RWPE2 (cell line): ENCODE measurements at places on chromosomes 7 and 10.

- DNase-seq: no peak
Measured at GRCh38 chr10:103199488-103199887, 6.4 kb upstream of the NT5C2 start.

- peak; percentile 64 for DNase-seq
Measured at GRCh38 chr7:28957064-28957750, 923 bp downstream of the TRIL start.

DNA sequence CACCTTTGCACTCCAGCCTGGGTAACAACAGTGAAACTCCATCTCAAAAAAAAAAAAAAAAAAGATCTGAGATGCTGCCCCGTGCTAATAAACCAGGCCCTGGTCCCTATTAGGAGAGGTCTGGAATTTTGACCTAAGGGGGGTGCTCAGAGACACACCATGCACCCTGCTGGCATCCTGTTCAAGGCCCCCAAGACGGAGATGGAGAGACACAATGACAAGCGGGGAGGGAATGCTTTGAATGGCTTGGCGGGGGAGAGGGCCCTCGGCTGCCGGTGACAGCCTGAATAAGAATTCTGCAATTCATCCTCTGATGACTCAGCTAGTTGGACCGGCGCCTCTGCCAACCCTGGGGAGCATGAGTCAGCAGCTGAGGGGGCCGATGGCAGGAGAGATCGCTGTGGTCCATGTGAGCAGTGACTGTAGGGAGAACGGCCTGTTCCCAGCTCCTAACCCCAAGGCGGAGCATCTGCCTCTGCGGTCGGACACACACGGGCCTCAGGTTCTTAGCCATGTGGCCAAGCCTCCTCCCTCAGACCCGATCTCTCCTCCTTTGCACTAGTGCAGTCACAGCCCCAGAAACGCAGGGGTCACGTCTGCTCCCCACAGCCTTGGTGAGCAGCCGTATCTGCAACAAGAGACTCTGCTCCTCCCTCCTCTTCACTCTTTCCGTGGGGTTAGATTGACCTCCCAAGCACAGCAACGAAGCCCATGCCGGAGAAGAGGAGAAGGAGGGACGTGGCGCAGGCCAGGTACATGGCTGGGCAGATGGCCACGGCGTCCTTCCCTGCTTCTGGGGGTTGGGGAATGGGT, 14.9 kb downstream of the TRIM56 start:
- peak; percentile 95 for DNase-seq

DNA sequence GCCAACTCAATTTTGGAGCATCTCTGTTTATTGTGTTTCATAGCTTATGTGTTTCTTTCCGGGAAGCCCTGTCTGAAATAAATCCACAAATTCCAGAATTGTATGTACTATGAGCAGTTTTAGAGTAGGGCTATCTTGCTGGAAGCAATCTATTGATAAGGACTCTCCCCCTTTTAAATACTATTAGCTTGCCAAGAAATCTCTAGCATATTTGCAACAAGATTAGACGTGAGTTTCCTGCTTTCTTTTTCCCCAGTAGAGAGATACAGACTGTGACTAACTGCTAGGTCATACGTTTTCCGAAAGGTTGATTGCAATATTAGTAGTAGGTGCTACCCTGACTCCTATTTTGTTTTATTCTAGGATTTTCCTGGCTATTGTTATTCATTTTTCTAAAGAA, 277.0 kb downstream of the MALRD1 start:
- no peak for DNase-seq

- DNase-seq: no peak
Measured at GRCh38 chr10:27188897-27189296, 33.7 kb downstream of the MASTL start.

- DNase-seq: no peak
Measured at GRCh38 chr7:72055426-72055825, 356.7 kb downstream of the CALN1 start.

GRCh38 chr7:45573661-45574415, at the start of gene ADCY1:
TSS of gene ADCY1 (plus strand) at chr7:45574368. CDS start at chr7:45574544, 176 bp downstream.
- DNase-seq: no peak

GRCh38 chr10:85151506-85151905, 823.1 kb downstream of the CCSER2 start:
- DNase-seq: no peak

DNA sequence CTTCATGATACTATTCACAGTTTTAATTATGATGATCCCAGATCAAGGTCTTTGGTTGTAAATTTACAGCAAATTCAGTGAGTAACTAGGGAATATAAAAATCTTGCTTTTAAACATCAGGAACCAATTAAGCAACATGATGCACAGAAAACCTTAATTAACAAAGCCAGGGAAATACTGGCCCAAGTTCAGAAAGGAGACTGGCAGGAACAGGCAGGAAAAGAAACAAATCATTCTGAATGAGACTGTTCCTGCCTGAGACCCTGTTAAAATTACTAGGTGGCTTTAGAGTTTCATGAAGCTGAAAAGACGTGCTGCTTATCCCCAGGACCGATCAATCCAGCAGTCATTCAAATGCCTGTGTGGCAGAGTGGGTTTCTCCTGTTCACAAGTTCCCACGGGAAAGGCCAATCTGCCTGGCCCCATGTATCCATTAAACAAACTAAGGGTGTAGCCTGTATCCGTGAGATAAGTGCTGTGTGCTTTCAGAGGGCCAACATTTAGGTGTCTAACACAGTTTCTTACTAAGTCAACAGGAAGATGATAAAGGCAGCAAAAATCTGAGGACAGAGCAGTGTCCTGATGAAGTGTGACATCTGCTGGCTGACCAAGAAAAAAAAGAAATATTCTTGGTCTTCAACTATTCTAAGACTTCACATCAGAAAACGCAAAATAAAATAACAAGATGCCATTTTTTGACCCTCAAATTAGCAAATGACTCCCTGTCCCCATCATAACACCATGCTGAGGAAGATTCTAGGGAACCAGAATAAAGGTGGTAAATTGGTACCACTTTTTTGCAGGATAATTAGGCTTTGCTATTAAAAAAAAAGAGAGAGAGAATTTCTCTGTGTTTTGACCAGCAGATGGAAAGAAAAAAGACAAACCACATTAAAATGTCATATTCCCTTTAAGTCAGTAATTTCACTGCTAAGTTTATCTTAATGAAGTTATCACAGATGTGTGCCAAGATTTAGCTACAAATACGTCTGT, 34.2 kb downstream of the PUS7 start:
- no peak for DNase-seq

GRCh38 chr10:120432209-120432608, 24.8 kb upstream of the PLPP4 start:
- DNase-seq: no peak

DNA sequence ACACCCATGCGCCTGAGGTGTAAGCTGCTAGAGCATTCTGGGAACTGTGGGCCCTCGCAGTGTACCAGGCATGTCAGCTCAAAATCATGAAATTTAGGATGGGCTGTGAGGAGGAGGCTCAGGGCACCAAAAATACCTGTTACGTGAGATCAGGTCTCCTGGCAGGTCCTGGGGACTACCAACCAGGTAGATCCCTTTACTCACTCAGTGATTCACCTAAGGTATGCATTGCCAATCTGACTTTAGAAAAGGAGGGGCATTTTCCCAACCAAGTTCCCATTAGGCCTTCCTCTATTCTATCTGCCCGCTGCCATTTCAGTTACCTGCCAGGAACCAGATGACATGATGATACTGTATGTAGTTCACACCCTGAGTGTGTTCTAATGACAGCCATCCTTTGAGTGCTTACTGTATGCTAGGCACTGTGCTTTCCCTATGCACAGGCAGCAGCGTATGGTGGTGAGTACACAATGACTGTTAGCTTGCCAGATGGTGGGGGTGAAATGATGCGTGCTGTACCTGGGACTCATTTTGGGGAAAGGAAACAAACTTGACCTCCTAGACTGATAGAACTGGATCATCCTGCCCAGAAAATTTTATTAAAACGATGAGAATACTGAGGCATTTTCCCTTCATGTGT, 62.0 kb downstream of the CFAP58 start:
- DNase-seq: no peak

GRCh38 chr10:22370320-22370719, 25.0 kb downstream of the SPAG6 start:
- no peak for DNase-seq

- DNase-seq: peak; percentile 41
Measured at GRCh38 chr7:44276571-44277221, 48.7 kb downstream of the CAMK2B start.

DNA sequence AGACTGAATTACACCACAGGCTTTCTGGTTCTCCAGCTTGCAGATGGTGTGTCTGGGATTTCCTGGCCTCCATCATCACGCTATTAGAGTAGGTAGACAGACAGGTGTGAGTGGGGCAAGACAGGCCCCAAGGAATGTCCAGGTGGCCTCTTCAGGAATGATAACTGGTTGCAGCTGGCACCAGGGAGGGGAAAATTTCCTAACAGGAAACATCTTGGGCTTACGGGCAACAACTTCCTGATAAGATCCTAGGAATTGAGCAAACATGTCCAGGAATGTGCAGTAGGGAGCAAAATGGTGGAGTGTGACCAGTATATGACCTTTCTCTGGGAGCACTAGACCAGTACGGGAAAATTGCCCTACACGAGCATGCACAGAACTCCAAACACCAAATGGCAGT, 11.3 kb downstream of the XRCC2 start:
- no peak for DNase-seq

DNA sequence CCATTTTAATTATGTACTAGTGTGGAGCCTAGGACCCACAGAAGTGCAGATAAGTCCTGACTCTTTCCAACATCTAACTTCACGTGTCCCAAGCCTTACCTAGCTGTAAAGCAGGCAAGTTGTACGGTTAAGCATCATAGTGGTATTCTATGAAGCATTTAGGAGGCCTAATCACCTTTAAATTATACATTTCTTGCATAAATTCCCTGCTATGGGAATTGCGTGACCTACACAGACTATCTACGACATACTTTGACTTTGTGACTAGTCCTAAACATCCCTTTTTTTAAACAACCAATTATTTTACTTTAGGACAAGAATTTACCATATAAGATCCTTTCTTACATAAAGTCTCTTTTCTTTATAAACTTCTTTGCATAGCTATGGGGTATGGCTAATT, 37.7 kb upstream of the LRGUK start:
- no peak for DNase-seq

DNA sequence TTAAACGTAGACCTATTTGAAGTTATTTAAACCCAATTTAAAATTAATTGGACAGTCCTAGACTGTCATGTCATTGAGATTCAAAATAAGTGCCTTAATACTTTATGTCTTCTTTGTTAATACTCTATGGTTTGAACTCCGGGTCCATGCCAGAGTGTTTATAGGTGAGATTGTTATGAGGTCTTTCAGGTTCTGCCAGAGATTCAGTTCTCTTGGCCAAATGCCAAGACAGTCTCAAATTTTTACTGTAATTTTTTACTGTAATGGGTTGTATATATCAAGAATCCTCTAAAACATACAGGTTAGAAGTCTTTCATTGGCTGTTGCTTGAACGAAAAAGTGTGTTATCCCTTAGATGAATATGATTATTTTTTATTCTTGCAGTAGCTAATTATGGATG, 3.9 kb downstream of the ADD3 start:
- no peak for DNase-seq

DNA sequence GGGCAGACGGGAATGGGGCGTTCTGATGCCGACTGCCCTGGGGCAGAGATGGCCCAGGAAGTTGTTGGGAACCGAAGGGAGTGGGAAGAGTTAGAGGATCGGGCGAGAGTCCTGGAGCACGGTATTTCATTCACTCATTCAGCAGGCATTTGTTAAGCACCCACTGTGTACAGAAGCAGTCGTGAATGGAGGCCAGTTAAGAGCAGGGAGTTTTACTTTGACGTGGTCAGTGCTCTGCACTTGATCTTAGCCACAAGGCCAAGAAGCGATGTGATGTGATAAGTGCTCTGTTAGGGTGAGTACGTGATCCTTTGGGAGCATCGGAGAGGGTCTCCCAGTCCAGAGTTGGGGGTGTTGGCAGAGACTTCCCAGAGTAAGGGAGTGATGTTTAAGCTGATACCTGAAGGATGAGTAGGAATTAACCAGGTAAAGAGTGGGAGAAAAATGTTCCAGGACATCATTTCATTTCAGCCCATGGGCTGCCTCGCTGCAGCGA, 890 bp downstream of the ZFYVE27 start:
- DNase-seq: no peak

GRCh38 chr7:126659124-126659523, 593.6 kb downstream of the GRM8 start:
- no peak for DNase-seq

DNA sequence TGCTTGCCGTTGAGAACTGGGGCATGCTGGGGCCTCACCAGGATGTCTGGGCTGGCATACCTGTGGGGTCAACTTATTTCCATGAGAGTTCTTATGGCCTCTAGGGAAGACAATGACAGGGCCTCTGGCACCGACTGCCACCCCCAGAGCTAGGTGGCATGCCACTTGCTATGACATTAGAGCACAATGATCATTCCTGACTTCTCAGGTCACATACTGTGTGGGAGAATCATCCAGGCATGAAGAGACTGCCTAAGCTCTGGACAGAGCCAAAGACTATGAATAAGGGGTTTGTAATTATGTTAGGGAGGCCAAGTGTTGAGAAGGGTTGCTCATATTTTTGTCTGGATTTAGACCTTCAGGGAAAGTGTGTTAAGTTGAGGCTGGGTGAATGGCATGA, 97.5 kb downstream of the PTPN20 start:
- no peak for DNase-seq

DNA sequence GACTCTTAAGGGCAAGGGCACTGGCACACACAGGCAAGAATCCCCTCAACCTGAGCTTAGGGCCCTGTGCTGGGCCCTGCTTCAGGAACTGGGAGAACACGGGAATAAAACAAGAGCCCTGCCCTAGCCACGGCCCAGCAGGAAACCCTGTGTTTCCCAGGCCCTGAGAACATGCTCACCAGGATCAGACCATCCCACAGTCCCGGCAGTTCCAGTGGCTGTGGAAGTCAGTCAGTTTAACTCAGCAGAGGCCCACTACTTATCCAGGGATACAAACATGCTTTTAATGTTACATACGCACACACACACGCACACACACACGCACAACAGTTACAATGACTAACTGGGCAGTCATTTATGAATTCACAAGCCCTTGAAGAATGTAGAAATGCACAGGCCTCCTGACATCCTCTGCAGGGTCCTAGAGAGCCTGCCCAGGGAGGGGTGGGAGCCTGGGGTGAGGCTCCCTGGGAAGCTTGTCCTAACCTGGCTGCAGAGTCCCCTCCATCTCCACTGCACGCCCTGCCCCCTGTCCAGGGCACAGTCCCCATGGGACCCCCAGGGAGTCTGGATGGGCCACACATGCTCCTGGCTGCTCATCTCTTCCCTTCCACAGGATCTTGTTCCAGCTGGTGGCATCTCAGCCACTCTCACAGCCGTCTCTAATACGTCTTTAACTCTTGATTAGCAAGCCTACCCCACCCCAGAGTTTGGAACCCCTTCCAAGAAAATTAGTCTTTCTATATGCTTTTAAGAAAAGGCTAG, 97.6 kb downstream of the TCERG1L start:
- peak; percentile 25 for DNase-seq

DNA sequence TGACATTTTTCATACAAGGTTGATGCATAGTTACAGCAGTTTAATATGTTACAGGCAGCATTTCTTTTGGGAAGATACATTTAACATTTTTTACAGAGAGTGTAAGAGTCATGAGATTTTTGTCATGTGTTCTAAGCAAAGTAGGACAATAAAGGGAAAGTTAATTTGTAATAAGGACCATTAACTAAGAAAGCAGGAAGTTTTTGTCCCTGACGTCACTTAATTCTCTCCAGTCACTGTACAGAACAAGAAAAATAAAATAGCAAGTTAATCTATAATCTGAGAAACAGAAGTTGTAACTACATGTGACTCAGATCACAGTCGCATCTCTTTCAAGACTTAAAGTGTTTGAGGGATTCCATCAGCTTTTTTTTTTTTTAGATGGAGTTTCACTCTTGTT, 49.5 kb upstream of the CAPZA2 start:
- no peak for DNase-seq

- no peak for DNase-seq
Measured at GRCh38 chr10:17200001-17200911, 1.2 kb downstream of the TRDMT1 start.
